ENCODE measurements at places on chromosomes 12 and 14.

DNA sequence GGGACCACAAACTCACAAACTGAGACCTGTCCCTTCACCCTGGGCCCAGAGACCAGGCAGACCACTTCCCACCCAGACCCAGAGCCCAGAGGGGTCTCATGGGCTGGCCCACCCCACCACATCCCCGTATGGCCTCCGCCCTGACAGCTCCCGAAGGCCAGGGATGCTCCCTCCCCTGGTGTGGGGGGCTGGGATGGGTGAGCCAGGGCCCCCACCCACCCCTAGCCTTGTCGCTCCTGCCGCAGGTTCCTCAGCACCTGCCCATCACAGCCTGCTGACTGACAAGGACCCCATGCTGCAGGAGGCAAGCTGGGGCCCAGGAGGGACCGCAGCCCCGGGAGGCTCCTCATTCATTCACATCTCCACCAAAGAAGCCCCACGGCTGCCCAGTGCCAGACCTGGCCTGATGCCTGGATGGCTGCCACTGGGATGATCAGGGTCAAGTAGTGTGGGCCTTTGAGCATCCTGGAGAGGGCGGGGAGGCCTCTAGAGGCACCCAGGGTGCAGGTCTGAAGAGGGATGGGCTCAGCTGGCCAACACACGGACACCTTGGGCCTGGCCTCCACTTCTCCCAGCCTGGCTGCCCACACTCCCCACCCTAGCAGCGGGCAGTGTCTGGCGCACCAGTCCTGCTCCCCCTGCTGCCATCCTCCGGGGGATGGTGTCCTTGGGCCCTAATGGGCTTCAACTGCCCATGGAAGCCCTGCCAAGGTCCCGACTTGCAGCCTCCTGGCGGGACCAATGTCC, 24.7 kb upstream of the GPR132 start:
- H3K4me3 ChIP-seq = no peak overlapping the region
- DNase-seq = peak; percentile 58
- peaks cover 20% of the 10 kb centered on the region for H3K4me1 ChIP-seq
- no peak overlapping the region for H3K27ac ChIP-seq
- peaks cover 7% of the 10 kb centered on the region for H3K27me3 ChIP-seq

- DNase-seq = peak; percentile 64
- no peaks in the 10 kb centered on the region for H3K36me3 ChIP-seq
- H3K27me3 ChIP-seq = peaks cover 59% of the 10 kb centered on the region
Measured at GRCh38 chr12:79690142-79690637, 574 bp downstream of the PAWR start.

DNA sequence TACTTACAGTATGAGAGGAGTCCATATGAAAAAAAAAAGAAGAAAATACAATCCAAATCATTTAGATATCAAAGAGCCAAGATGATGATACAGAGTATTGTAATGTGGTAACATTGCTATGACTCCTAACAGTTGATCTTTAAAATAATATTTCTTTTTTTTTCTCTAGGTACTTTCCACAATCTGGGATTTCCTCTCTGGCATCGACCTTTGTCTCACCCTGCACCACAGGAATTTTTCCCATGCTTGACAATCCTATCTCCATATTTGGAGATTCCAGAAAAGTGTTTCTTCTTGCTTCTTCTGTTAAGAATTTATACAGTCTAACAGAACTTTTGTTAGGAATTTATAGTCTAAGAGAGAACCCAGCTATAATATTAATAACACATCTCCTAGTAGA, 184.4 kb downstream of the ITPR2 start:
- H3K27ac ChIP-seq = no peak overlapping the region
- peaks cover 46% of the 10 kb centered on the region for H3K36me3 ChIP-seq
- H3K4me3 ChIP-seq = no peak overlapping the region
- DNase-seq = no peak
- peaks cover 4% of the 10 kb centered on the region for H3K4me1 ChIP-seq
- no peaks in the 10 kb centered on the region for H3K27me3 ChIP-seq

DNA sequence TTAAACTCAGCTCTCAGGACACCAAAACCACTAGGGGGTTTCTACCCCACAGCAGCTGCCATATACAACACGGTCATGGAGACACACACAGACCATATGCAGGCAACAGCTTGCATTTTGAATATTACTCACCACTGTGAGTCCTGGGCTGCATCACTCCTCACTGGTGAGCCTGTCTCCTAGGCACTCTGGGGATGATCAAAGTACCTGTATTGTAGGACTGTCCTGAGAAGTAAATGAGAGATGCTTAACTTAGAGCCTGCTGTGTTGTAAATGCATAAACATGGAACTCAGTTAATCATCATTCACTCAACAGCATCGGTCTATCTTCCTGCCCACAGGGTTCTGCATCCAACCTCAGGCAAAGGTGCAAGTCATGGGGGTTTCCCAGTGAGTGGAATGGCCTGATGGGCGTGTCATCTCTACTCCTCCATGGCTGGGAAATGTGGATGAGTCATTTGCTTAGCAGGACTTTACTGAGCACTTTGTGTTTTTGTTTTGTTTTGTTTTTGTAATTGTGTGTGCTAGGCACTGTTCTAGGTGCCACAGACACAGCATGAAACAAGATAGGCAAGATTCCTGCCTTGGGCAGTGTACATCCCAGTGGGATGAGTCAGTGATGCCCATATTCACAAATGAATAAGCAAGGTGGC, 1141.2 kb upstream of the TMEM132C start:
- H3K36me3 ChIP-seq = no peaks in the 10 kb centered on the region
- H3K27me3 ChIP-seq = no peaks in the 10 kb centered on the region
- no peak overlapping the region for H3K4me3 ChIP-seq
- DNase-seq = peak; percentile 79

DNA sequence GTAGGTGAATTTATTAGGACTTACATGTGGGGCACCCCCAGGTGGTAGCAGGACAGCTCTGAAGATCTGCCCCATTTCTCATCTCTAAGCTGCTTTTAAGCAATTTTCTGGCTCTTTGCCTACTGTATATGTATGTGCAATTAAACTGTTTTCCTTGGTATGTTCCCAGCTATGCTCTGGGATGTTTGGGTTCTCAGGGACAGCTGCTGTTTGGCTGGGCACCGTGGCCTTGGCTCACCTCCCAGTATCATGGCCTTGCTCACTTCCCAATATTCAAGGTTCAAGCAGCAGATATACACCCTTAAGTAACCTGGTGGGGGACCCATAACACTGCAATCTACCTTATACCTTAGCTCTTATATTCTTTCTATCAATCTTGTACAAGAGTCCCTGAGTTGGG, 53.7 kb upstream of the KITLG start:
- H3K27ac ChIP-seq = no peak overlapping the region
- H3K36me3 ChIP-seq = no peaks in the 10 kb centered on the region
- no peaks in the 10 kb centered on the region for H3K4me1 ChIP-seq
- no peak for DNase-seq
- H3K4me3 ChIP-seq = no peak overlapping the region

- no peak overlapping the region for H3K4me3 ChIP-seq
- peaks cover 5% of the 10 kb centered on the region for H3K36me3 ChIP-seq
- peaks cover 12% of the 10 kb centered on the region for H3K27me3 ChIP-seq
- H3K4me1 ChIP-seq = peaks cover 13% of the 10 kb centered on the region
Measured at GRCh38 chr14:101601606-101602465, 40.5 kb downstream of the DIO3 start.

GRCh38 chr14:61663312-61663979, 31.9 kb upstream of the HIF1A start:
- no peaks in the 10 kb centered on the region for H3K27me3 ChIP-seq
- H3K36me3 ChIP-seq = peaks cover 2% of the 10 kb centered on the region
- peak; percentile 64 for DNase-seq
- H3K4me3 ChIP-seq = peak overlapping the region; percentile 70
- H3K4me1 ChIP-seq = peaks cover 66% of the 10 kb centered on the region

DNA sequence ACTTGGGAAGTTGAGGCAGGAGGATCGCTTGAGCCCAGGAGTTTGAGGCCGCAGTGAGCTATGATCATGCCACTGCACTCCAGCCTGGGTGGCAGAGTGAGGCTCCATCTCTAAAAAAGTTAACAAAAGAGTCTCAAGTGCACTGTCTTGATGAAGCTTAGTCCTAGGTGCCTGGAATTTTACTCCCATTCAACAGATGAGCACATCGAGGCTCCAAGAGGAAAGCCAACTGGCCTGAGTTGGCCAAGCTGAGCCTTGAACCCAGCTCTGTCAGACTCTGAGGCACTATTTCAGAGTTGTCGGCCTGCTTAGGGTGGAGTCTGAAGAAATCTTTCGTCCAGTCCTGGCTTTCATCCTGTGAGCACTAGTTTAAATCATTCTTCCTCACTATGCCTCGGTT, 98.1 kb upstream of the MAP1LC3B2 start:
- H3K27ac ChIP-seq = no peak overlapping the region
- DNase-seq = no peak
- no peaks in the 10 kb centered on the region for H3K36me3 ChIP-seq

- peak overlapping the region; percentile 98 for H3K4me3 ChIP-seq
- DNase-seq = peak; percentile 69
- no peaks in the 10 kb centered on the region for H3K27me3 ChIP-seq
- H3K36me3 ChIP-seq = peaks cover 35% of the 10 kb centered on the region
- H3K4me1 ChIP-seq = peaks cover 71% of the 10 kb centered on the region
Measured at GRCh38 chr12:108630481-108631207, 3.0 kb downstream of the SELPLG start.

GRCh38 chr14:64772397-64772950, 68.2 kb downstream of the PLEKHG3 start:
- no peak for DNase-seq
- H3K4me3 ChIP-seq = no peak overlapping the region
- peaks cover 6% of the 10 kb centered on the region for H3K4me1 ChIP-seq
- no peaks in the 10 kb centered on the region for H3K36me3 ChIP-seq

GRCh38 chr14:56630707-56631106, 51.1 kb downstream of the TMEM260 start:
- no peaks in the 10 kb centered on the region for H3K4me1 ChIP-seq
- no peak for DNase-seq
- no peaks in the 10 kb centered on the region for H3K27me3 ChIP-seq
- H3K36me3 ChIP-seq = peaks cover 58% of the 10 kb centered on the region

DNA sequence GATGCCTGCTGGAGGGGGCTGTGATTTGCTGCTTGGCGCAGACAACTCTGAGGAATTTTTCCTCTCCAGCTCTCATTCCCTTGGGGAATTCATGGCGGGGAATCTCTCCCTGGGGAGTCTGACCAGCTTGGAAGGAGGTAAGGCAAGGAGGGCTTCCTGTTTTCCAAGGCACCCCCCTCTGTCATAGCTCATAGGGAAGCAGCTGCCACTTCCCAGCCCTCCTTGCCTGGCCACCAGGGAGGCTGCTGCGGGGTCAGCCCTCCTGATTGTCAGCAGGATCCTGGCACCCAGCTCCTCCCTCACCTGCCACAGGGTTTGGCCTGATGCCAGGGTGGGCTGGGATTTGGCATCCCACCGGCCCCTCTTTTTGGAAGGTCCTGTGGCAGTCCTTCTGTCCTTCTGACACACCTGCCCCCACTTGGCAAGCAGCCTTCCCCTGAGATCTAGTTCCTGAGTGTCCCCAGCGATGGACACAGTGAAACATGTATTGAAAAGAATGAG, 74.9 kb downstream of the TSPAN9 start:
- no peak for DNase-seq
- H3K4me3 ChIP-seq = no peak overlapping the region
- no peaks in the 10 kb centered on the region for H3K36me3 ChIP-seq
- no peaks in the 10 kb centered on the region for H3K4me1 ChIP-seq

DNA sequence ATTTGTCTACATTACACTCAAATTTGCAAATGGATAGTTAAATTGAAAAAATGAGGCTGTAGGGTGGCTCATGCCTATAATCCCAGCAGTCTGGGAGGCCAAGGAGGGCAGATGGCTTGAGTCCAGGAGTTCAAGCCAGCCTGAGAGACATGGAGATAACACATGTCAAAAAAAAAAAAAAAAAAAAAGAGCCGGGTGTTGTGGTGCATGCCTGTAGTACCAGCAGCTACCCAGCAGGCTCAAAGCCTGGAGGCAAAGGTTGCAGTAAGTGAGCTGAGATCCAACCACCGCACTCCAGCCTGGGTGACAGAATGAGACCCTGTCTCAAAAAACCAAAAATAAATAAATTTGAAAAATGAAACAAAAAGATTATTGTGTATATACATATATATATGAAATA, 119.9 kb upstream of the MGAT4C start:
- no peaks in the 10 kb centered on the region for H3K4me1 ChIP-seq
- H3K27me3 ChIP-seq = no peaks in the 10 kb centered on the region
- DNase-seq = no peak

DNA sequence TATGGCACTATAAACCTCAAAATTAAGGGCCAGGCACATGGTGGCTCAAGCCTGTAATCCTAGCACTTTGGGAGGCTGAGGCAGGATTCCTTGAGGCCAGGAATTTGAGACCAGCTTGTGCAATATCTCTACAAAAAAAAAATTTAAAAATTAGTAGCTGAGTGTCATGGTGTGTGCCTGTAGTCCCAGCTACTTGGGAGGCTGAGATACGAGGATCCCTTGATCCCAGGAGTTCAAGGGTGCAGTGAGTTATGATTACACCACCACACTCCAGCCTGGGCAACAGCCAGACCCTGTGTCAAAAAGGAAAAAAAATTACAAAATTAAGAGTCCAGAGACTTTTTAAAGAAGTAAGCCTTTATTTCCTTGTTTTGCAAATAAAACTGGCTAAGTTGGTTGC, 1.8 kb upstream of the GCN1 start:
- peak overlapping the region; percentile 84 for H3K4me3 ChIP-seq
- DNase-seq = no peak
- H3K27me3 ChIP-seq = no peaks in the 10 kb centered on the region
- peaks cover 63% of the 10 kb centered on the region for H3K36me3 ChIP-seq

GRCh38 chr14:104576970-104577332, 2.6 kb upstream of the C14orf180 start:
- no peaks in the 10 kb centered on the region for H3K4me1 ChIP-seq
- no peak overlapping the region for H3K27ac ChIP-seq
- H3K4me3 ChIP-seq = no peak overlapping the region
- no peaks in the 10 kb centered on the region for H3K36me3 ChIP-seq
- no peak for DNase-seq

GRCh38 chr14:38618514-38618913, 362.6 kb upstream of the CLEC14A start:
- H3K4me1 ChIP-seq = no peaks in the 10 kb centered on the region
- DNase-seq = no peak
- no peaks in the 10 kb centered on the region for H3K27me3 ChIP-seq
- H3K36me3 ChIP-seq = no peaks in the 10 kb centered on the region

DNA sequence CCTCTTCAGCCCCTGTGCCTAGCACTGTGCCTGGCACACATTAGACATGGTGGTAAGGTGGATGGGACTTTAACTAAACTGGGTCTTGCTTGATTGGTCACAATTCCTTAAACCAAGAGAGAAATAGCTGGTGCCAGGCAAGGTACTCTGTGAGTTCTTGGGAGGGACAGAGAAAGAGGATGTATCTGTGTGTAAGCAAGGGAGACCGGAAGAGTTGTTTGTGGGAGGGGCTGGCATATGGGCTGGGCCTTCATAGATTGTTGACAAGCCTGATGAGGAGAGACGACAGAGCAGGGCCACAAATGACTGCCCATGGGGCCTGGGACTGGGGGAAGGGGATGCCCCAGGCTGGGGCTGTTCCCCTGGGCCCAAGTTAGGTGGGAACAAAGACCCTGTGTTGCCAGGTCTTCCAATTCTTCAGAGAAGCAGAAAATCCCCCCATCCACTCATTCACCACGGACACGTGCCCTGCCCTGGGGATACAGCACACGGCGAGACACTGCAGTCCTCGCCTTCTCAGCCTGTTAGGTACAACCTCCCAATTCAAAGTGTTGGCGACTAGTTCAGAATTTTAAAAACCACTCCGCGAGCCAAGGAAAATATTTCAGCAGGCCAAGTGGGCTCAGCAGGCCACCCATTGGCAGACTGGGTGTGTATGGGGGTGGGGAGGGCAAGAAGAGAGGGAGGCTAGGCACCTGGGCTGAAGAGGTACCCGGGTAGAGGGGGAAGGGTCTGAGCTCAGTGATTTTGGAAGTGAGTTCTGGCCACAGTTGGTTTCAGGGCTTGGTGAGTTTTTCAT, 11.4 kb upstream of the CYP46A1 start:
- no peak overlapping the region for H3K4me3 ChIP-seq
- H3K4me1 ChIP-seq = peaks cover 4% of the 10 kb centered on the region
- H3K27me3 ChIP-seq = peaks cover 3% of the 10 kb centered on the region
- peak; percentile 79 for DNase-seq
- peak overlapping the region; percentile 70 for H3K27ac ChIP-seq
- H3K36me3 ChIP-seq = no peaks in the 10 kb centered on the region
